ENCODE measurements at places on chromosomes 3 and 15.

DNA sequence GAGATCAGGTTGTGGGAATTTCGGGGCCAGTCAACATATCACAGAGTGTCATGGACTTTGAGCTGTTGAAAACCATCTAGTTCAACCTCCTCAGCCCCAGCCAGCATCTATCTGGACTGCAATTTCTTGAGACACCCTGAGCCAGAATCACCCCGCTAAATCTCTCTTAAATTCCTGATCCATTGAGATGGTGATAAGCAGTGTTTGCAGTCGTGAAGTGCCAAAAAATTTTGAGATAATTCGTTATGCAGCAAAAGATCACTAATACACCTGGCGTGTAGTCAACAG, 29.3 kb downstream of the TMED3 start:
- H3K4me1 ChIP-seq, result no peaks in the 10 kb centered on the region
- no peak overlapping the region for H3K4me3 ChIP-seq

DNA sequence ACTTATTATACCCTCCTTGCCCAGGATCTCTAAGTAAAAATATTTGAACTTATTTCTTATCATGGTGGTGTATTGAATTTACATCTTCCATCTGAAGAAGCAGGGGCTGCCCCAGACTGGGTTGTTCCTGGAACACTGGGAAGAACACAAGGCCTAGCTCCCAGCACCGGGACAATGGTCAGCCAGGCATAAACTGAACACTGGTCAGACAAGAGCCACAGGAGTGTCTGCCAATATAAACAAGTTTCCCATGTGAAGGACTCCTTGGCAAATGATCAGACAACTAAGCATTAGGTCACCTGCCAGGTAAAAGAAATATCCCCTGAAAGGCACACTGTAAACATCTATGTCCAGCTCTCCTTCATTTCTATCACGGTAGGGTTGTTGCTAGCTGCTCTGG, 172.4 kb downstream of the ATP8B4 start:
- H3K27me3 ChIP-seq, result no peaks in the 10 kb centered on the region
- no peak for DNase-seq
- no peak overlapping the region for H3K4me3 ChIP-seq
- H3K36me3 ChIP-seq, result no peaks in the 10 kb centered on the region

DNA sequence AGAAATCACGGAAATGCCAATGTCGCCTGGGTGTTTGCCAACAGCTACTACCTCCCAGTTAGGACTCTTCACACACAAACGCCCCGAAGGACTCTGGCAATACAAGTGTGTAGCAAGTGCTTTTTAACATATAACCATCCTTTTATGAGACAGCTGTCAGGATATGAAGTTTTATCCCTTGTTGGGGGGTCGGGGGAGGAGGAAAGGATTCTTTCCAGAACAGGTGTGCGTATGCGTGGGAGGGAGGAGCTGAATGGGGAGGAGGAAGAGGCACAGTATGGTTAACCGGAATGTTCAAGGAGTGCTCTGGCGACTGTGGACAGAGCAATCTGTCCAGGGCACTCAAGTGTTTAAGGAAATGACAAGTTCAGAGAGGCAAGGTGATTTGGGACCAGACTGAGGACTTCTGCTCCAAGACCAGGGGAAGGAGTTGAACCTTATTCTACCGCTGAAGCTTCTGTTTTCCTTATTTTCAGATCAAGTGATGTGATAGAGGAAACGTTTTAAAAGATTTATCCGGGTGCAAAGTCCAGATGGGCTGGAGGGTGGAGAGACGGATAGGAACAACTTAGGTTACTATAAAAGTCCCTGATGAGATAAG, 1.3 kb downstream of the TSPAN3 start:
- no peaks in the 10 kb centered on the region for H3K27me3 ChIP-seq
- peaks cover 63% of the 10 kb centered on the region for H3K4me1 ChIP-seq
- H3K4me3 ChIP-seq, result peak overlapping the region; percentile 92
- DNase-seq, result peak; percentile 69
- peak overlapping the region; percentile 99 for H3K27ac ChIP-seq

GRCh38 chr3:194907811-194908210, 222.1 kb downstream of the FAM43A start:
- no peak for DNase-seq
- H3K36me3 ChIP-seq, result no peaks in the 10 kb centered on the region
- H3K27ac ChIP-seq, result no peak overlapping the region

DNA sequence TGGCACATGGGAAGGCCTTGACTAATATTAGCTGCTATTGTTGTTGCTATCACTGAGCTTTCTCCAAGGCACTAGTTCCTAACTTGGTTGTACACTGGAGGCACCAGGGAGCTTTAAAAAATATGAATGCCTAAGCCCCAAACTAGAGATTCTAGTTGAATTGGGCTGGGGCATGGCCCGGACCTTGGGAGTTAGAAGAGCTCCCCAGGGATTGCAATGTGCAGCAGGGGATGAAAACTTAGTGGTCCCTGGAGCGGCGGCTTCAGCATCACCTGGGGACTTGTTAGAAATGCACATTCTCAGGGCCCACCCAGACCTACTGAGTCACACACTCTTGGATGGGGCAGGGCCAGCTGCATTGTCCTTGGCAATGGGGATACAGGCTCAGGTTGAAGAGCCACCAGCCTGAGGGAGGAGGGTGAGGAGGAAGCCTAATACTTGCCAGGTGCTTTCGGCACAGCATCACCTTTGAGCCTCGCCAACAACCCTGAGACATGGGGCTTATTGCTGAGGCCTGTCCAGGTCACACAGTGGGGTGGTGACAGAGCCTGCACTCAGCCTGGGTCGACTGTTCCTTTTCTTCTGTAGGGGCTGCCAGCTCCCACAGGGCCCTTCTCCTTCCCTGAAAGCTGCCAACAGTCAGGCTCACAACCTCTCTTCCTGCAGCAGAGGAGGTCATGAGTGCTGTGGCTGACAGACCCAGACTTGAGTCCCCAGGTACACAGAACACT, 84.5 kb downstream of the ATP2B2 start:
- no peak for DNase-seq
- H3K4me1 ChIP-seq, result no peaks in the 10 kb centered on the region
- H3K27me3 ChIP-seq, result no peaks in the 10 kb centered on the region

- H3K36me3 ChIP-seq, result no peaks in the 10 kb centered on the region
- no peak for DNase-seq
- H3K4me1 ChIP-seq, result no peaks in the 10 kb centered on the region
- peaks cover 3% of the 10 kb centered on the region for H3K27me3 ChIP-seq
- H3K4me3 ChIP-seq, result no peak overlapping the region
Observed at GRCh38 chr3:3107858-3108257, 2.3 kb downstream of the IL5RA start.

GRCh38 chr3:160376681-160377080, 22.3 kb downstream of the IFT80 start:
- DNase-seq, result no peak
- H3K36me3 ChIP-seq, result no peaks in the 10 kb centered on the region
- H3K4me1 ChIP-seq, result no peaks in the 10 kb centered on the region
